ENCODE measurements at places on chromosomes 16 and 17. TPM values are rescaled to one million over a fixed set of nuclear protein-coding genes. Genes with fewer than 3 reads are reported as not detected.
A peak's percentile ranks its signal among the peaks of the same experiment; 100 is the strongest.

DNA sequence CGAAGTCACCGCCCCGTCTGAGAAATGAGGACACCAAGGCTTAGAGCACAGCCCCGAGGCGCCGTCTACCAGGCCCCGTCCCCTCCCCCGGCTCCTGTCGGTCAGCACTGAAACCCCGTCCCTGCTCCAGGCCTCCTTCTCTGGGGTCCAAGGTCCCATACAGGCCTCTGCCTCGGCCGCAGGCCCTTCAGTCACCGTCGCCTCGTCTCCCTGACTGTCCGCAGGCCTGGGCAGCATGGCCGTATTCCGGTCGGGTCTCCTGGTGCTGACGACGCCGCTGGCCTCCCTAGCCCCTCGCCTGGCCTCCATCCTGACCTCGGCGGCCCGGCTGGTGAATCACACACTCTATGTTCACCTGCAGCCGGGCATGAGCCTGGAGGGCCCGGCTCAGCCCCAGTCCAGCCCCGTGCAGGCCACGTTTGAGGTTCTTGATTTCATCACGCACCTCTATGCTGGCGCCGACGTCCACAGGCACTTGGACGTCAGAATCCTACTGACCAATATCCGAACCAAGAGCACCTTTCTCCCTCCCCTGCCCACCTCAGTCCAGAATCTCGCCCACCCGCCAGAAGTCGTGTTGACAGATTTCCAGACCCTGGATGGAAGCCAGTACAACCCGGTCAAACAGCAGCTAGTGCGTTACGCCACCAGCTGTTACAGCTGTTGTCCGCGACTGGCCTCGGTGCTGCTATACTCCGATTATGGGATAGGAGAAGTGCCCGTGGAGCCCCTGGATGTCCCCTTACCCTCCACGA is 617 bp downstream of the COASY start:
- no peak for DNase-seq

DNA sequence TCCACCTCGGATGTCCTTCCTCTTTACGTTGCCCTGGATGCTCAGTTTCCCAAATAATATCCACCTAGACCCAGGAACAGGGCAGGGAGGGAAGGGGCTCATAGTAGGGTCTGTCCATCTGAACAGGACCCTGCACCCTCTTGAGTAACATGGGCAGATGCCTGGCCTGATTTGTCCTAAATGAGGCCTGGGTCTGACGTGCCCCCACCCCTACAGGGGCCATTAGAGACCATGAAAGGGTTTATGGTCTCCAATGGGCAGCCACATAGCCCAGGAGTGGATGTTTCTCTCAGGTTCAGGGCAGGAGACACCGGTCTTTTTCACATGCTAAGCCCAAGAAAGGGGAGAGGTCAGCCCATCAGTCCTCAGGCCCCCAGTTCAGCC is 6.8 kb downstream of the CACNG1 start:
- DNase-seq = no peak

DNA sequence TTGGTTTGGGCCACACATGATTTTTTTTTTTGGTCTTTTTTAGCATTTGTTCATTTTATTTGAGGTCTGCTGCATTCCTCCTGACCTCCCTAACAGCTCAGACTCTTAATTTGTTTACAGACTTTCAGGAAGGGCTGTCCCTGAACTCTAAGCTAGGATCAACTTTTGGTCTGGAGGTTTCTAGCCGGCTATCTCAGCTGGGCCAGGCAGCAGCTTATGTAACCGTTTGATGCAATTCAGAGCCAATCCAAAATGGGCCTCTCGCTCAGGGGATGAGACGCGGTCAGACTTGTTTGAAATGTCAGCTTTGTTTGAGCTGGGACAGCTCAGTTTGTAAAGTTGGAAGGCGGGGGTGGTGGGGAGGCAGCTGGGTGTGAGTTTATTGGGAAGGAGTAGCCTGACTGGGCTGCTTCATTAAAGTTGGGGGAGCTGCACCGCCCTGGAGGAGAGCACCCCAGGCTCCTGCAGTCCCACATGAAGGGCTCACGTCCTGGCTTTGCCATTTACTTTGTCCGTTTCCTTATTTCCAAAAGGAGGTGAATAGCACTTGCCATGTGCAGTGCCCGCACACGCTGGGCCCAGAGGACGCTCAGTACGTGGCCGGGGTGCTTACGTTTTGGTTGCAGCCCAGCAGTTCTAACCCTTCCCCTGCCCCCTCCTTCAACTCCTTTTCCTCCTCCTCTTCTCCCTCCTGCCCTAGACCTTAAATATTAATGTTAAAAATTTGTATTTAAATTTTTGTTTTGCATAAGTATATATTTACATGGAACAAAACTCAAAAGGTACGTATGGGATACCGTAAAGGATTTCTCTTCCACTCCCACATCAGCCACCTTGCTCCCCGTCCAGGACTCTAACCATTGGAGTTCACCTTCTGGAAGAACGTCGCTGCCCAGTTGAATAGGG is 121.2 kb downstream of the SNX29 start:
- peak; percentile 36 for DNase-seq

TLCD2 gene
- total RNA-seq = 5.6 TPM

GRCh38 chr16:19843371-19843770 is 41.3 kb downstream of the GPRC5B start:
- DNase-seq = no peak

DNA sequence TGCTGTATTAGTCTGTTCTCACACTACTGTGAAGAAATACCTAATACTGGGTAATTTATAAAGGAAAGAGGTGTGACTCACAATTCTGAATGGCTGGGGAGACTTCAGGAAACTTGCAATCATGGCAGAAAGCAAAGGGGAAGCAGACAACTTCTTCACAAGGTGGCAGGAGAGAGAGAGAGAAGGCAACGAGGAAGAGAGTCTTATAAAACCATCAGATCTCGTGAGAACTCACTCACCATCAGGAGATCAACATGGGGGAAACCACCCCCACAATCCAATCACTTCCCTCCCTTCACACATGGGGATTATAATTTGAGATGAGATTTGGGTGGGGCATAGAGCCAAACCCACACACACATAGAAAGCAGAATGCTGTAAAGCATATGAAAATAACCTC is 896.2 kb downstream of the CDH11 start:
- DNase-seq = no peak

APOBR gene
- 0.42 TPM for total RNA-seq

GRCh38 chr16:1706386-1707192 is 594 bp downstream of the MAPK8IP3 start:
- peak; percentile 22 for DNase-seq

DNA sequence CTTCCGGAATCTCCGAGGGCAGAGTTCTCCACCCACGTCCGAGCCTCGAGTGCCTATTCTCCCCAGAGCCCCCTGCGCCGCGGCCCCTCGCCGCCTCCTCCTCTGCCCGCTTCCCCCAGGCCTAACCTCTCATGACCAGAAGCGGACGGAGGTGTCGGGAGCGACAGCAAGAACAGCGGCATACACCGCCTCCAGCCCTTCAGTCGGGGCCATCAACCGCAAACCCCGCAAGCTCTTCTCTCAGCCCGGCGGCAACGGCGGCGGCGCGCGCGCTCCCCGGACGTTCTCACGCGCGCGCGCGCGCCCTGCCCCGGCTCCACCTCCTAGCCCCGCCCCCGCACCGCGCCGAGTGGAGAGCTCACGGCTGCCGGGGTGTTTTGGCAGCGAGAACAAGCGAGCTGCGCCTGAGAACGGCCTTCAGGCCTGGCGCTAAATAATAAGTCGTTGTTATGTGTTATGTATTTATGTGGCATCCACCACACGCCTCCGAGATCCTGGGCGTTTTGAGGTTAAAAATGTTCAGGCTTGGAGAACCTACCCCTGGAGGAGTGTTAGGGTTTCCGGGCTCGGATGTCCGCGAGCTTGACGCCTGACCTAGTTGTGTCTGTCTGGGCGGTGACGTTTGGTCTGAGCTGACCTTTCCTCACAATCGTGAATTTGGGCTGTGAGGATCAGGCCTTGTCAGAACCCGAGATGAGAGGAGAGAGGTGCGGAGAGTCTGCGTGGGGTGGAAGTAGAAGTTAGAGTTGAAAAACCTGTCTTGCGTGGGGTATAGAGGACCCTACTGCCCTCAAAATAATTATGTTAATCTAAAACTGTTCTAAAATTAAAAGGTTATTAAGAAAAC is at the start of gene RNFT1:
Gene RNFT1 (minus strand): TSS at position 259 of the 847 bp plus-strand sequence. CDS start 77 bp downstream, at position 182.
- DNase-seq = peak; percentile 93

TMC5 gene
- 0.29 TPM for total RNA-seq

DNA sequence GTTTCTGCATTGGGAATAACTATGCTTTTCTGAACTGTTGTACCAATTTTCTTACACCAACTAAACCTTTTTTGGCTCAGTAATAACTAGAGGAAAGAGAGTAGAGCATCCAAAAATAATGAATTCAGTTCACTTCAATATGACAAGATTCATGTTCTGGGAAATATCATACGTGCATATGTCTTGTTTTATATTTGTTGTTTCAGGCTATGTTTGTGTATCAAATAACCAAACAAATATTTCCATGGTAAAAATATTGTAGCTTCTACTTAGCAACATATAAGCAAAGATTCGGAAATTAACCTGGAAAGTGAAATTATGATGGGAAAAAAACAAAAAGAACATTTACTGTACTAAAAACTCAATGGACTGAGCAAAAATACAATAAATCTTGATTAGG is 503.2 kb downstream of the TMEM114 start:
- no peak for DNase-seq

GRCh38 chr16:51907680-51908079 is 639.3 kb downstream of the TOX3 start:
- no peak for DNase-seq

DNA sequence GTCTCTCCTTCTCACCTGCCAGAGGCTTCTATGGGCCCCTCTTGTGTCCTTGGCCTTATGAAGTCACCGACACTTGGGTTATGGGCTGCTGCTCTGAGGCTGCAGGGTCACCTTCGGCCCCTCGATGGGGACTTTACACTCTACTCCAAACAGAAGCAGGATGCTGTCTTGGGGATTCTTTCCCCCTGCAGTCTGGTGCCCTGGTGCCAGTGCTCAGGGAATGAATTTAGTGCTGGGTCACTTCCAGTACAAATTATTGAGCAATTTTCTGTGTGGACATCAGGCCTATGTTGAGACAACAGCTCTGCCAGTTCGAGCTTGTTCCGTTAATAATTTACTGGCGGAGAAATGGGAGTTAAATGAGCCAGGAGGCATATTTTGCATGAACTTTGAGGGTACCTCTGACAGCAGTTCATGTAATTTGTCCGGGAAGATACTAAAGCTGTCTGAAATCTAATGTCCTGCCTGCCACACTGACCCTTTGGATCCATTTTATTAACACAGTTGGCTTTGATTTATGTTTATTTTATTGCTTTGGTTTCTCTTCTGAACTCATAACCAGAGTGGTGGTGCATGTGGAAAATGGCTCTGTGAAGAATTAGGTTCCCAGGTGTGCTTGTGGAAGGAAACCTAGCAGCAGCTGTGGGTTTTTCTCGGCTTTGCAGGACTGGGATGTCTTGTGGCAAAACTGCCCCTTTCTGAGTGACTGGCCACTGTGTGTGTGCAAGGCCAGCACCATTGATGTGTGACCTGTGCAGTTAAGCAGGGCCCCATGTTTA is 34.1 kb upstream of the DHX8 start:
- DNase-seq = no peak

- peak; percentile 93 for DNase-seq
Measured at GRCh38 chr16:2537451-2538379, at the start of gene PDPK1. TSS of gene PDPK1 (plus strand) at chr16:2538021. CDS start at chr16:2538113, 92 bp downstream.

- no peak for DNase-seq
Measured at GRCh38 chr17:75260641-75261335, 618 bp downstream of the GGA3 start.

GRCh38 chr16:69744363-69745231 is 10.1 kb downstream of the NOB1 start:
- no peak for DNase-seq

DNA sequence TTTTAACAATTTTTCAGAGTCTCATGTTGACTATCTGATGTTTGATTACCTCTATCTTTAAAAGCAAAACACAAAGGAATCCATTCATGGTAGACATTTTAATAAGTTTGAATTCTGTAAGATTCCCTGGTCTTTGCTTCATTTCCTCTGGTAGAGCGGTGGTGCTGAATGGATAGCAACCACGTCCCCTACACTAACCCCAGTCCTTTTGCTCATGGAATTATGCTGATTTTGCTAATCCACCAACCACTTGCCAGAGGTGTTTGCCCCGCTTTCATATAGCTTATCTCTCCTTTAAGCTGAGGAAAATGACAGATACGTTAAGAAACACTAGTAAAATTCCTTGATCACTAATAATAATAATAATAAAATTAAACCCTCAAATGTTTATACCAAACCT is 9.5 kb downstream of the KCNJ16 start:
- no peak for DNase-seq

ZG16B gene
- total RNA-seq = not detected

- no peak for DNase-seq
Measured at GRCh38 chr17:70675070-70675590, 505.8 kb downstream of the KCNJ2 start.

Measured in thyroid gland (tissue), 4 donors.